ENCODE measurements at places on chromosomes 5 and 9.

GRCh38 chr5:1281038-1281882 is 13.6 kb downstream of the TERT start:
- no peak for ATAC-seq

DNA sequence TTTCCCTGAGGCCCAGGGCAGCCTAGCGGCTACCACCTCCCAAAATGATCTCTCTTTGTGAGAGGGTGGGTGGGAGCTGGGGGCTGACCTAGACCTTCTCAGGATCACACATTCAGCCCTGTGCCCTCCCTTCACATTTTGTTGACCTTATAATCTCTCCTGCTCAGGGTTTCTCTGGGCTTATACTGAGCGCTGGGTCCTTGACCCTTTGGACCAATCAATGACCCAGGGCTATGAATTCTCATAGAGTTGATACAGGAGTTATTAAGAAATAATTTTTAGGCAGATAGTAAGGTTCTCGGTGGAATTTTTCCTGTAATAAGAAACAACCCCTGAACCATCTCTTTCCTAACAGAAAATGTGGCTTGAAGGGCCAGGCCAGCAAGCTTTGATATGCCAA is 22.0 kb downstream of the GLRX start:
- ATAC-seq, result no peak

DNA sequence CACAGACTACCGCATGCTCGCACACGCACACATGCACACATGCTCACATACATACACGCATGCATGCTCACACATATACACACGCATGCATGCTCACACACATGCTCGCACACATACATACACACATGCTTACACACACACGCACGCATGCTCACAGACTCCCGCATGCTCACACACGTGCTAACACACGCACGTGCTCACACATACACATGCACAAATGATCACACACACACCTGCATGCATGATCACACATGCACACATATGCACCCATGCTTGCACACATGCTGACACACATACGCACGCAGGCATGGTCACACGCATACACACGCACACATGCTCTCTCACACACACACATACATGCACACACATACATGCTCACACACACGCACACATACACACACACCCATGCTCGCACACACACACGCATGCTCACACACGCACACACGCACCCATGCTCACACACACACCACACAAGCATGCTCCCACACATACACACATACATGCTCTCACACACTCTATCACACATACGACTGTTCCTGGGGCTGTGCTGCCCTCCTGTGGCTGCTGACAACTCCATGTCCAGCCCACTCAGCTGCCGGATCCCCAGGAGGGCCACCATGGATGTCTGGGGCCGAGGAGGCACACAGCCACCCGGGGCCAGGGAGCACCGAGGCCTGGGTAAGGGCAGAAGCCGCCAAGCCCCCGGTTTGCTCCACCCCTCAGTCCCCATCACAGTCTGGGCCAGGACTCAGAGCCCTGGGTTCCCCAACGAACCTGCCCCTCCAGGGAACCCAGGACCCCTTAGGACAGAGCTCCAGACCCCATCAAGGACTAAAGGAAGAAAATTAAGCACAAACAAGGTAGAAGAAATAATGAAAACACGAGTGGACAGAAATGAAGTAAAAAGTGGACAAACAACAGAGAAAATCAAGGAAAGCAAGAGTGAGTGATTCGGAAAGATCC is 31.4 kb upstream of the EGFL7 start:
- ATAC-seq, result peak; percentile 78

GRCh38 chr9:85168412-85168811 is 498.9 kb downstream of the NTRK2 start:
- ATAC-seq, result no peak

DNA sequence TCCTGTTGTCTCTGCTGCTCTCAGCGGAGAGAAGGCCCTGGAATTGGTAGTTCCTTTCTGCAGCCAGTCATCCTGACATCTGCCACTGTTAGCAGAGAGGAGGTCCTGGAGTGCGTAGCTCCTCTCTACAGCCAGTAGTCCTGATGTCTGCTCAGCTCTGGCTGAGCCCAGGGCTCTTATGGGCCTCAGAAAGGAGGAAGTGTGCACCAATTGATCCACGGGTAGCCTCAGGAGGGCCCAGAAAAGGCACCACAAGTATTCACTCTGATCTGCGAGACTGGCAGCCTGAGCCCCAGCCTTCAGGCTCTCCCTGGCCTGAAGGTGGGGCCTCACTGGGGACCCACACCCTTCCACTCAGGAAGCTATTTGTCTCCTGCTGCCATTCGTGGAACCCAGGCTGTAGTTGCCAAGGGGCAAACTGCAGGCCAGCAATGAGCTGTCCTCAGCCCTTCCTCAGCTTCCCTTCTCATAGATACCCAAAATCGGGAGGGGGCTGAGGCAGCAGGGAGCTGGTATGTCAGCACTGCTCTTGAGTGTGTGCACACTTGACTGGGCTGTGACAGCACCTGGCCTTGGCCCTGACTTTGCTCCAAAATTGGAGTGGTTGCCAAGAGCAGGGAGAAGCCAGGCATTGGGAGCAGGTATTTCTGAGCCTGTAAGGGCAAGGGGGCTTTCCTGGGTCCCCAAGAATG is 1049.5 kb upstream of the ACO1 start:
- no peak for ATAC-seq

DNA sequence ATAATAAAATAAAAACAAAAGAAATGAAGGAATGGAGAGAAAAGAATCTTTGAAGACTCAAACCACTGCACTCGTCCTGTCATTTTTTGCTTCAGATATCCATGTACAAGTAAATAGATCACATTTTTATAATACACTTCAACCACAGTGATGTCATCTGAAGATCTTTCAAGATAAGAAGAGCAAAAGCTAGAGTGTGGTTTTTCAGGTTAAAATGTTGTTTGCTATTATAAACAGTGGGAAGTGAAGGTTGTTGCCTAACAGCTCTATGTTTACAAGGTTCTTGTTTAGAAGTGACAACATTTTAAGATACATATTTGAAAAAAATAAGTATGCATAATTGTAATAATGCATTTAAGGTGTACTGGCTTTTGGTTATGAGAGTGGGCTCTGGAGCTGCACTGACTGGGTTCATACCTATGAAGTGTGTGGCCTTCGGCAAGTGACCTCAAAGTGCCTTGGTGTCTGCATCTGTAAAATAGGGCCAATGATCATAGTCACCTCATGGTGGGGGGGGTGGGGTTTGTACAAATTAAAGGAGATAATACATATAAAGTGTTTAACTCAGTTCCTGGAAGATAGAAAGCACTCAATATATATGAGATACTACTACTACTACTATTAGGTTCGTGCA is 45.5 kb upstream of the IL7R start:
- no peak for ATAC-seq

GRCh38 chr5:28726815-28727214 is 1688.4 kb upstream of the CDH9 start:
- no peak for ATAC-seq

GRCh38 chr5:1542781-1543180 is 19.0 kb upstream of the LPCAT1 start:
- ATAC-seq, result no peak

DNA sequence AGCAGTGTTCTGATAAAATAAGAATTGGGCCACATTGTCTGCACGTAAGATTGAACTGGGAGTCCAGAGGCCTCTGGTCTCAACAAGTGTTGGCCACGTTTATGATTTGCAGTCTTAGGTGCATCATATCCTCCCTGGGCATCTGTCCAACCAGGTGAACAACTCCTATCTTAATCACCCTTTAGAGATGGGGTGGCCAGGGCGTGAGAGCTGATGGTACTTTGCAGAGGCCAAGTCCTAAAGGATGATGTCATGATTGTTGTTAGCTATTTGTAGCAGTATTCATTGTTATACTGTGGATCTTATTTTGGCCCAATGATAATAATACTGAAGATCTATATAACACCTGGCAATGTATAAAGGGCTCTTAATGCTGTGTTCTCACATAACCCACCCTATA is 73.2 kb upstream of the RARS1 start:
- ATAC-seq, result no peak

GRCh38 chr5:78726003-78726402 is 77.4 kb upstream of the LHFPL2 start:
- no peak for ATAC-seq

DNA sequence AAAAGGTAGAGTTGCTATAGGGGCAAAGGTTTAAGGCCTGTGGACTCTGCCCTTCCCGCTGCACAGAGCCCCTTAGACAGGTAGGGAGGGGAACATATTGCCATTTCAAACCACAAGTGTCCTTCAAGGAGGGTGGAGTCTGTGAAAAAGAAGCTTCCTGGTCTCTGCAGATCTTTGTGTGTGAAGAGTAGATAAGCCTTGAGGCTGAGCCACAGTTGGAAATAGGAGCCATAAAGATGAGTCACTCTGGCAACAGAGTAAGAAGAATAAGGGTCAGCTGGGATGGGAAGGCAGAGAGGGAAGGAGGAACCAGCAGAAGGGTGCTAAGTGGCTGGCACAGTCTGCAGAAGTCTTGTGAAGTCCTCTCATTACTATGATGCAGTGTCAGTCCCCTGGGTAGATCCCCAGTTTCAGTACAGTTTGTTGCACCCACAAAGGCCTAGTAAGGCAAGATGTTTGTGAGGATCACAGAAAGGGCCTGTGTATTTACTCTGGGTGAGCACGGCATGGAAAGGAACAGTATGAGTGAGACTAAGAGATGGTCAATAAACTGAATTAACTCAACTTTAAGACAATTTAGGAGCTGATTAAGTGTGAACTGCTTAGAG is 18.1 kb downstream of the GRXCR2 start:
- ATAC-seq, result no peak

- ATAC-seq, result no peak
Measured at GRCh38 chr5:446883-447263, 3.9 kb downstream of the EXOC3 start.

GRCh38 chr5:68738841-68739240 is 355.0 kb upstream of the SLC30A5 start:
- ATAC-seq, result no peak

DNA sequence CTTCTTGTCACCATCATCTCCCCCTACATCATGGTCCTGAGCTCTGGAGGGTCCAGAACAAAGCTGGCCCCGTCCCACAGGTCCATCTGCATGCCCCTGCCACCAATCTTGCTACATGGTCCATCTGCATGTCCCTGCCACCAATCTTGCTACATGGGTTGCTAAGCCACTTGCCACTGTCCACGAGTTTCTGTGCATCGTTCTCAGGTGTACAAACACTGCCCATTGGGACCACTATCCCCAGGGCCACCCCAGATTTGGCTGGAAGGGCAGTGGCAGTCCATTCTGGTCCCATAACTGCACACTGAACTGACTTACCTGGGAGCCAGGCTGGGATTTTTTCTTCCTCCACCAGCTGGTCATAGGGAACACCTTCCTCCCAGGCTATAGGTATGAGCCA is 8.0 kb upstream of the LAMC3 start:
- ATAC-seq, result no peak

- ATAC-seq, result peak; percentile 64
Measured at GRCh38 chr5:60295423-60295822, 401.9 kb upstream of the PDE4D start.
